ENCODE measurements at places on chromosomes 5 and 9.

GRCh38 chr9:6672118-6672517 is 26.6 kb upstream of the GLDC start:
- no peak for DNase-seq

DNA sequence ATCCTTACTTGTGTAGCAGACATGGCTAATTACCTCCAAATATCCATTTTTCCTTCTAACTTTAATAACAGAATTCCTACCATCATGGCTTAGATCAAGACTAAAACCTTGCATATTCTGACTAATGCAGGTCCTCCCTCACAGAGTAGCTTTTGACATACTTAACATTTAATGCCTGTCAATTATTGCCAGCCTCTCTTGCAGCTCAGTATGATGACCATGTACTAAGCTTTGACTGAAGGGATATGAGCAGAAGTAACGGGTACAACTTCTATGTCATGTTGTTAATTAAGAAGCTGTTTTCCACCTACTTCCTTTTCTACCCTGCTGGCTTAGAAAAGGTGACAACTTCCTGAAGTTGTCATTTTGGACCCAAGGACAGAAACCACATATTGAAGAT is 533.4 kb downstream of the PSAT1 start:
- no peak for DNase-seq

DNA sequence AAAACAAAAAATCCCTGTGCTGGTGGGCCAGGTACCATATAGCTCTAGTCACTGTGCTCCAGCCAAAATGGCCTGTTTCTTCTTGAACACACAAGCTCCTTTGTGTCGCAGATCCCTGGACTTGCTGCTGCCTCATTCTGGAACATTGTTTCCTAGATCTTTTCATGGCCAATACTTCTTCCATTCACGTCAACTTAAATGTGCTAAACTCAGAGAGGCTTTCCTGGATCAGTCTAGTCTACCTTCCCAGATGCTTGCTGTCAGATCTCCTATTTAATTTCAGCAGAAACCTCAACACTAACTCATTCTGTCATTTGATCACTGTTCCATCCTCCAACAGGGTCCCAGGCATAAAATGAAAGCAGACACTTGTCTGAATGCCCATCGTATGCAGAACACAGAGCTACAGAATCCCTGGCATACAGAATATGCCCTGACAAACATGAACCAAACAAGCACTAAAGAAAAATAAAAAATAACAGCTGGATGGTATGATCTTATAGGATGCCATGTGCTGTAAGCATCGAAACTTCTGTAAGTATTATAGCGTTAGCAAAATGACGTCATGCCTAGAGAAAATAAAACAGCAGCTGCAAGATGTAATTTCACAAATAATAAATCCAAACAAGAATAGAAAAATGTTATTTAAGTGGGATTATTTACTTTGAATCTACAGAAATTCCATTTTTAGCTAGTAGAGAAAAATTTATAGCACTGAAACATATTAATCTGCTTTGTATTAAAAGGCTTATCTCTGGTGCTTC is 403.7 kb upstream of the DAP start:
- DNase-seq = no peak

GRCh38 chr9:127318651-127319167 is 54.1 kb downstream of the GARNL3 start:
- no peak for DNase-seq

DNA sequence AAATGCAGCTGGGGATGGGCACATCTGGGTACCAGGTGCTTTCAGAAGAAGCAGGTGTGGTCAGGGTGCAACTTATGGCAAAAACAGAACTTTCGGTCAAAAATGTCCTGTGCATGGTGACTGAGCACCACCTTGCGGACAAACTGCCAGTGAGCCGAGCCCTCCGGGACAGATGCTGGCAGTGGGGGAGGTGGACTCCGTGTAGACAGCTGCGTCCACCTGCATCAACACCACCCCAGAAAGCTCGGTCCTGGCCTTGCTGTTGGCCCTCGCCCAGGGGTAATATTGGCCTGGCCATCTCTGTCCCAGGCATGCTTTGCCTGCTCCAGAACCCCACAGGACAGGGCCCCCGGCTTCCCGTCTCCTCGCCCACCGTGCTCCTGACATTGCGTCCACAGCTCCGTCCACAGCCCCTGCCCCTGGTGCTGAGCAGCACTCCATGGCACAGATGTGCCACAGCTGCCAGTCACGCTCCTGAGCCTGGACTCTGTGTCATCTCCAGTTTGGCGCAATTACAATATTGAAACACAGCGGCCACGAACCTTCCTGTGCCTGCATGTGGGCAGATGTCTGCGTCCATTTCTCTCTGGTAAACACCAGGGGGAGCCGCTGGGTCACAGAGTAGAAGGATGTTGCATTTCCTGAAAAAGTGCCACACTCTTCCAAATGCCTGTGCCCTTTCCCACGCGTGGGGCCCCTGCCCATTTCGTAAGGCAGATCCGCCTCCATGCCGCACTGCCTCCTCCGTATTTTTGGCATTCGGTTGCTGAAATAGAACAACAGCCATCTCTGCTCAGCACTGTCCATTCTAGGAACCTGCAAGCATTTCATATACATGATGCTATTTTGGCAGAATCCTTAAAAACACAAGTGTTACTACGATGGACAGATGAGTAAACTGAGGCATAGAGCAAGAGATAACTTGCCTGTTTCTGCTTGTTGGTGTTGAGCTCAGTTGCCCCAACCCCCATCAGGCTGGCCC is 33.4 kb upstream of the SLC6A19 start:
- DNase-seq = peak; percentile 66

- DNase-seq = no peak
These were observed 252.3 kb downstream of the IZUMO3 start for GRCh38 chr9:24293386-24293785.

GRCh38 chr9:128614728-128615127 is 41.9 kb downstream of the DYNC2I2 start:
- DNase-seq = no peak

- DNase-seq = no peak
These were observed 67.1 kb downstream of the GRAMD2B start for GRCh38 chr5:126490167-126490940.

GRCh38 chr9:87146933-87147332 is 199.6 kb upstream of the GAS1 start:
- no peak for DNase-seq

DNA sequence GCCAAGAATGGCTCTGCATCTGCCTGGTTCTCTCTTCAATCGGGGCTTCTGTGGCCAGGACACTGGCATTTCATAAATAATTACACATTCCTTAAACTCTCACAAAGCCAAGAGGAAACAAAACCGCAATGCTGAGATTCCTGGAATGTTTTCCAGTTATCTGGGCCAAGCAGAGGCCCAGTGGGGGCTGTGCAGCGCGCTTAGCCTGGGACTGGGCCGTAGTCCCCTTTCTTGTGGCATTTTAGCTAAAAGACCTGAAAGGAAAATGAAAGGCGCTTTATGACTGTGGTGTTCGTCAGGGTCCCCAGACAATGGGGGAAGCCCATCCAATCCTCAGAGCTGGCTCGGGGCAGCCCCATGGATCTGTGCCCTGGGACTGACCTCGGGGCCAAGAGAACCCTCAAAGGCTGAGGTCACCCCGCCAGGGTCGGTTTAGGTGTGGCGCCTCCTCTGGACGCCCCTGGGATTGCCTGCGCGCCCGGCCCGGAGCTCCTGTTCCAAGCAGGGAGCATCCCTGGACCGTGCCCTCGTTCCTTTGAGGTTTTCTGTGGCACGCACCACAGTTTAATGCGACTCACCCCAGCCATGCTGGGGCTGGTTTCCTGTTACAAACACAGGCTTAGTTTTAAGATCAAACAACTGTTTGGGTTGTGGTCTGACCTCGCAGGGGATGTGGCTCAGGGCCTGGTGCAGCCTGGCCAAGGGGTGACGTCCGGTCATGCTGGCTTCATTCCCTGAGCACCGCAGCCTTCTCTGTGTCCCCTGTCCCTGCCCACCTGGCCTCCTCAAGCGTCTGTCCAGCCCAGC is 51.5 kb upstream of the NKD2 start:
- DNase-seq = no peak

- no peak for DNase-seq
These were observed 2.8 kb downstream of the HSDL2 start for GRCh38 chr9:112382501-112383364.

DNA sequence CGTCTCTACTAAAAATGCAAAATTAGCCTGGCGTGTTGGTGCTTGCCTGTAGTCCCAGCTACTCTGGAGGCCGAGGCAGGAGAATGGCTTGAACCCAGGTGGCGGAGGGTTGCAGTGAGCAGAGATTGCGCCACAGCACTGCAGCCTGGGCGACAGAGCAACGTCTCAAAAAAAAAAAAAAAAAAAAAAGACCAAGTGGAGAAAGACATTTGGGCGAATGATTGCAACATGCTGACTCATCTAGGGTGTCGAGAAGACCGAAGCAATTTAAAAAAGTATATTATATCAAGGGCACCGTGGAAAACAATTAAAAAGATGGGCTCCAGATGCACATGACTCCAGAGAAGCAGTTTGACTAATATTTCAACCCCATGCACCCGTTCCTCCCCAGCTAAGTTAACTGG is 9.2 kb downstream of the KLF4 start:
- no peak for DNase-seq

DNA sequence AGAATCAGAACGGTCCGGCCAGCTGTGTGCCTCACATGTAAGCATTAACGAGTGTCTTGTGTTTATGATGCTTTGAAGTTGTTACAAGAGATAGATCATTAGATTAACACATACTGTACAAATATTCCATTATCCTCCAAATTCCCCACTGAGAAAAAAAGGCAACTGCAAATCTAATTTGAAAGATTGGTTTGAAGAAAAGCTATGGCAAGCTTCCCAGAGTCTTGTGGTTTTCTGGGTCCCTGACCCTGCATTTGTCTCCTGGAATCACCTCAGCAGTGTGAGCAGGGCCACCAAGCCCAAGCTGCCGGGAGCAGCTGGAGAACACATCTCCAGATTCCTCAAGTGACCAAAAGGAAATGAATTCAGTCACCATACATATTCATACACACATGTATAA is 36.9 kb upstream of the ADAMTS16 start:
- DNase-seq = no peak

DNA sequence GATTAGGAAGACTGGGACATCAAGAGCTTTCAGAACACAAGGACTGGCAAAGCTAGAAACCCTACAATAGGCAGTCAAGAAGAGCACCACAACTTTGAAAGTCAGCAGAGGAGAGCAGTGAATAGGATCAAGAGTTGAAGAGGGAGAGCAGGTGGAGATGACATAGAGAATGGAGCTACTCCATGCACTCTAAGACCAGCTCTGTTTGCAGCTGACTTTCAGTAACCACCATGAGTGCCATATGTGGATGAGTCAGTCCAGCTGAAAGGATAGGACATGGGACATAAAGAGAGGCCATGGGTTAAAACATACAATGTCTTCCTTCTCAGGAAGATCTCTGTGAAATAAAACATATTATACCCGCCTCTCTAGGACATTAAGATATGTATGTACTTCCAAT is 289.1 kb upstream of the KLF4 start:
- DNase-seq = no peak

GRCh38 chr5:31449174-31449573 is 82.7 kb downstream of the DROSHA start:
- no peak for DNase-seq

DNA sequence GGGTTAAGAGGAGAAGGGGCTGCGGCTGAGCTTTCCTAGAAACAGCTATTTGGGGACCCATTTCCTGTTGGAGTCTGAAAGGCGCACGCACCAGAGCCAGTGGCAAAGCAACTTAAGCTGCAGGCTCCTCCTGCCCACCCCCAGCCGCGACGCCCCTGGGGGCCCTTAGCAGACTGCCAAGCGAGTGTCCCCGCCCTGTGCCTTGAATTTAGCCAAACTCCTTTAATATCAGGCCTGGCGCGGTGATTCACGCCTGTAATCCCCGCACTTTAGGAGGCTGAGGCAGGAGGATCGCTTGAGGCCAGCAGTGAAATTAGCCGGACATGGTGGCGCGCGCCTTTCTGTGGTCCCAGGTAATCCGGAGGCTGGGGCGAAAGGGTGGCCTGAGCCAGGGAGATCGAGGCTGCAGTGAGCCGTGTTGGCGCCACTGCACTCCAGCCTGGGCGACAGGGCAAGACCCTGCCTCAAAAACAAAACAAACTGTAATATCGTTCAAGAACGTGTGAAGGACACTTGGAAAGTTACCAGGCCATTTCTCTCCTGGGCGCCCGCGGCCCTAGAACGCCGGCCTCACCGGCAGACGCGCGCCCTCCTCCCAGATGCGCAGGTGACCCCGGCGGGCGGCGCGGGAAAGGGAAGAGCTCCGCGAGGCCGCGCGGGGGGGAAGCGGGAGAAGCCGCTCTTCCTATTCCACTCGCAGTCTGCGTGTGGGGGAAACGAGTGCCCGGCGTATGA is 1.0 kb upstream of the F2R start:
- peak; percentile 10 for DNase-seq

DNA sequence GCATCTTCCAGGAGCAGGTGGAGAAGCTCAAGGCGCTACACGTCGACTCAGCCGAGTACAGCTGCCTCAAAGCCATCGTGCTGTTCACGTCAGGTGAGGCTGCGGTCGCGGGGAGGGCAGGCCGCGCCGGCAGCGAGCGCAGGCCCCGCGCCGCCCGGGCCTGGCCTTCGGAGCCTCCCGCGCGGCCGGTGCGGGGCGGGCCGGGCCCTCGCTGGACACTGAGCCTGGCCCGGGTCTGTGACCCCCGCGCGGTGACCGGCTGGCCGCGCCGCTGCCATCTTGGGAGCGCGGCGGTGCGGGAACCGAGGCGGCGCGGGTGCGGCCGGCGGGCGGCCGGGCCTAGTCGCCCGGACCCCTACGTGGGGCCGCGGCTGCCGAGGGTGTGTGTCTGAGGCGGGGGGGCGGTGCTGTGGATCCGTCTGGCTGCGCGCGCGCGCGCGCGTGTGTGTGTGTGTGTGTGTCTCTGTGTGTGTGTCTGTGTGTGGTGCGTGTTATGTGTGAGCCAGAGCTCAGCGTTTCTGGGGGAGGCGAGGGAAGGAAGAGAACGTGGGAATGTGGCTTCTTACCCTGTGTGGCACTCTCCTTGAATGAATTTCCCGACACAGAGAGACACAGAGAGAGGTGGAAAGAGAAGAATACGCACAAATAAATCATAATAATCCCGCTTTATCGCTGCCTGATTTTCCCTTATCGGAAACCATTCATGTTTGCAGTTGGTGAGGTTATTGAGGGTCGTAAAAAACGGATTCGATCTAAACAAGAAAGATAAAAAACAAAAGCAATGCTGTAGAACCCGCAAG is 5.5 kb downstream of the NR2F1 start:
- DNase-seq = no peak

GRCh38 chr5:140568443-140569063 is 3.9 kb downstream of the SLC35A4 start:
- DNase-seq = no peak

DNA sequence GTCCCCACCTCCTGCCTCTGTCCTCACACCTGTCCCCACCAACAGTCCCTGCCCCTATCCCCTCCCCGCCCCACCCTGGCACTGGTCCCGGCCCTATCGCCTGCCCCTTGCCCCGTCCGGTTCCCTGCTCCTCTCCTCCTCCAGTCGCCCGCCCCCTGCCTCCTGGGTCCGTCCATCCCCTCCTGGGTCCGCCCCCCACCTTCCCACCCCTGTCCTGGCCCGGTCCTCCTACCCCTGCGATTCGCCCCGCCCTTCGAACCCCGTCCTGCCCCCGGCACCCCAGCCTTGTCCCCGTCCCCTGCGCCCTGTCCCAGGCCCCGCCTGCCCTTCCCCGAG is 372 bp downstream of the EDF1 start:
- DNase-seq = no peak
